ENCODE measurements at places on chromosomes 7 and 10. TPM values are rescaled to one million over a fixed set of nuclear protein-coding genes. Genes with fewer than 3 reads are reported as not detected.

DNA sequence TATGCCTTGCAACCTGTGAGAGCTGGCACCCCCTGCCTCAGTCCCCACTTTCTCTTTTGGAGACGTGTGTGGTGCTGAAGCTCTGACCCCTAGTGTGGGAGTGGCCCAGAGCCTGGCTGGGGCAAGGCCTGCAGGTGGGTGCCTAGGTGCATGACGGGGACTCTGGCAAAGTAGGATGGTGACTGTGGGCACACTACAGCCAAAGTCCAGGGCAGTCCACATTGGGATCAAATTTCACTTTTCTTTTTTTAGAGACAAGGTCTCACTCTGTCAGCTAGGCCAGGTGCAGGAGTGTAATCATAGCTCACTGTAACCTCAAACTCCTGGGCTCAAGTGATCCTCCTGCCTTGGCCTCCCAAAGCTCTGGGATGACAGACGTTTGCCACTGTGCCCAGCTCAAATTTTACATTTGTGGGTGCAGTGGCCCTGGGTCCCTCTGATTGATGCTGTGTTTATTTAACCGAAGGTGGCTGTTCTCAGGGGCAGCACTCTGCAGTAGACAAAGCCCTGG is 52.3 kb downstream of the NEURL1 start:
- H3K4me1 ChIP-seq: peaks cover 56% of the 10 kb centered on the region
- no peak overlapping the region for H3K4me3 ChIP-seq
- no peak overlapping the region for H3K27ac ChIP-seq
- peak; percentile 1 for DNase-seq

DNA sequence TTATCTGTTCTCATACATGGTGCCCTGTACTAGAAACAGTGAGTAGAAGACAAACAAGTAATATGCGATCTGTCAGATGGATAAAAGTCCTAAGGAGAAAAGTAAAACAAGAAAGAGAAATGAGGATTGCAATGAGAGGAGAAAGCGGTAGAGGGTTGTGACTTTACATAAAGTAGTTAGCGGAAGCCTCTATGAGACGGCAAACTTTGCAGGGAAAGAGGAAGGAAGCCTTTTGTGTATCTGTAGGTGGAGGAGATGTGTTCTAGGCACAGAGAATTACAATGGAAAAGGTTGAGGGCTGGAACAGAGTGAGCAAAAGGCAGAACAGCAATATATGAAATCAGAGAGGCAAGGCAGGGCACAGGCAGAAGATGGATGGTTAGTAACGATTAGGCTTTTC is 150.4 kb upstream of the SEMA3E start:
- no peak overlapping the region for H3K27ac ChIP-seq
- H3K4me3 ChIP-seq: no peak overlapping the region
- H3K27me3 ChIP-seq: no peaks in the 10 kb centered on the region
- DNase-seq: no peak
- H3K4me1 ChIP-seq: peaks cover 5% of the 10 kb centered on the region
- no peaks in the 10 kb centered on the region for H3K36me3 ChIP-seq

GRCh38 chr7:95599069-95599468 is 2.8 kb upstream of the PDK4 start:
- no peaks in the 10 kb centered on the region for H3K4me1 ChIP-seq
- no peak overlapping the region for H3K4me3 ChIP-seq
- H3K36me3 ChIP-seq: no peaks in the 10 kb centered on the region

- H3K4me3 ChIP-seq: no peak overlapping the region
- no peaks in the 10 kb centered on the region for H3K27me3 ChIP-seq
- H3K36me3 ChIP-seq: no peaks in the 10 kb centered on the region
- no peak overlapping the region for H3K27ac ChIP-seq
- no peaks in the 10 kb centered on the region for H3K4me1 ChIP-seq
Observed at GRCh38 chr10:131870831-131871672, 29.8 kb upstream of the PPP2R2D start.

C10orf53 gene
- polyA plus RNA-seq: not detected

GRCh38 chr7:46178661-46179060 is 257.6 kb upstream of the IGFBP3 start:
- H3K4me1 ChIP-seq: peaks cover 10% of the 10 kb centered on the region
- H3K36me3 ChIP-seq: no peaks in the 10 kb centered on the region
- no peaks in the 10 kb centered on the region for H3K27me3 ChIP-seq
- DNase-seq: no peak

ZNF425 gene
- 1.4 TPM for polyA plus RNA-seq

DNA sequence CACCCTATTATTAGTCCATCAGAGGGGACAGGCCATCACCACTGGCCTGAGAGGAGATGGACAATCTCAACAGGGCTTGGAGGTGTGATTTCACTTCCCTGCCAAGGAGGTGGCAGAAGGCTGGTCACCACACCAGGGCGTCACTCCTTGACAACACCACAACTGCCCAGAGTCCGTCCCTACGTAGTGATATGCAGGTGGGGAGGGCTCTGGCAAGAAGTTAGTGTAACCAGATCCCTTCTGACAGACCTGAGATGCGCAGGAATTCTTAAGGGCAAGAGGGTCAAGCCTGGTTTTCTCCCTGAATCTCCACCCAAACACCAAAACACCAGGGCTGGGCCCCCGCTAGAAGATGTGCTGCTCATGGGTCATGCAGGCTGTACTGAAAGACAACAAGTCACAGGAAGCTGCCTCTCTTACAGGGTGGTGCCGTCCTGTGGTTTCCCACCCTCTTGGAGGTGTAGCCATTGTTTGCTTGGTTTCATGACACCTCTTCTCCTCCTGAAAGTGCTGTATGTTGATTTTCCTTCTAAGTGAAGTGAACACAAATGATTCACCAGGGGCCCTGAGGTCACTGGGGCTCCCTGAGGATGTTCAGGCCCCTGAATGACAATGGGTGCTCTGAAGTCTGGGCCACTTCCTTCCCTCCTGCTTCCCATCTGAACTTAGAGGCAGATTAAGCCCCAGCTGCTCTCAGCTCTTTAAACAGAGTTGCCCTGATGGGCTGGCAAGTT is 27.1 kb downstream of the ATXN7L1 start:
- no peaks in the 10 kb centered on the region for H3K27me3 ChIP-seq
- no peak for DNase-seq
- no peaks in the 10 kb centered on the region for H3K36me3 ChIP-seq
- no peak overlapping the region for H3K27ac ChIP-seq
- peaks cover 14% of the 10 kb centered on the region for H3K4me1 ChIP-seq
- H3K4me3 ChIP-seq: no peak overlapping the region

- peak overlapping the region; percentile 44 for H3K27ac ChIP-seq
- H3K4me1 ChIP-seq: no peaks in the 10 kb centered on the region
- no peaks in the 10 kb centered on the region for H3K36me3 ChIP-seq
Observed at GRCh38 chr10:114806562-114807391, 14.8 kb upstream of the FHIP2A start.

RNF148 gene
- polyA plus RNA-seq: not detected

DNA sequence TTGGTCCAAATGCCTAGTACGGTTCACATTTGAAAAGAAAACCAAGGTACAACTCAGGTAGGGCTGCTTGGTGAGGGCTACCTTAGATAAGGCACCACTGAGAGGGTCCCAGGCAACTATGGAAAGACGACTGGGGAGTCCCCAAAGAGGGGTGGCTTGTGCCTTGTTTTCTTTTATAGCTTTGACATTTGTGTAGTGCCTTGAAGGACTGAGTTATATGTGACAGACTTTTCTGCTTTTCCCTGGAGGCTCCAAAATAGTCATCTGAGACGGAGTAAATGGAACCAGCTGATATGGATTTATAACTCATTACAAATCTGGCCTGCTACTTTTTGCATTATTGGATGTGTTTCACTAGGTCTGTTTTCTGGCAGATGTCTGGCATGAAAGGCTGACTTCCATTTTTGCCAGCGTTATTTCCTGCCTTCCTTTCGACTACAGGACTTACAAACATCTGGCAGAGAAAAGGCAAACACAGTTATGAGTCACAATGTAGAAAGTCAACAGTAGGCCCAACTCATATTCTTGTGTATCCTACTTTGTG is 88.2 kb upstream of the IMMP2L start:
- H3K27me3 ChIP-seq: no peaks in the 10 kb centered on the region
- DNase-seq: peak; percentile 69
- H3K4me3 ChIP-seq: no peak overlapping the region
- peak overlapping the region; percentile 98 for H3K27ac ChIP-seq
- H3K36me3 ChIP-seq: no peaks in the 10 kb centered on the region

GRCh38 chr7:140810830-140811556 is 113.7 kb downstream of the BRAF start:
- H3K27me3 ChIP-seq: no peaks in the 10 kb centered on the region
- peaks cover 7% of the 10 kb centered on the region for H3K4me1 ChIP-seq
- H3K36me3 ChIP-seq: peaks cover 15% of the 10 kb centered on the region
- no peak overlapping the region for H3K4me3 ChIP-seq

CHAT gene
- not detected for polyA plus RNA-seq

- no peak overlapping the region for H3K4me3 ChIP-seq
Observed at GRCh38 chr7:93476491-93477344, 97.8 kb downstream of the CALCR start.

TMEM229A gene
- polyA plus RNA-seq: 0.88 TPM

- H3K27ac ChIP-seq: peak overlapping the region; percentile 61
- H3K4me3 ChIP-seq: no peak overlapping the region
- no peak for DNase-seq
- no peaks in the 10 kb centered on the region for H3K4me1 ChIP-seq
- no peaks in the 10 kb centered on the region for H3K27me3 ChIP-seq
- peaks cover 18% of the 10 kb centered on the region for H3K36me3 ChIP-seq
Observed at GRCh38 chr10:97736403-97736901, 476 bp upstream of the ZFYVE27 start.

GRCh38 chr7:4205828-4206227 is 476.3 kb upstream of the FOXK1 start:
- no peaks in the 10 kb centered on the region for H3K4me1 ChIP-seq
- H3K27me3 ChIP-seq: no peaks in the 10 kb centered on the region
- no peak overlapping the region for H3K4me3 ChIP-seq
- H3K36me3 ChIP-seq: no peaks in the 10 kb centered on the region
- DNase-seq: no peak

DNA sequence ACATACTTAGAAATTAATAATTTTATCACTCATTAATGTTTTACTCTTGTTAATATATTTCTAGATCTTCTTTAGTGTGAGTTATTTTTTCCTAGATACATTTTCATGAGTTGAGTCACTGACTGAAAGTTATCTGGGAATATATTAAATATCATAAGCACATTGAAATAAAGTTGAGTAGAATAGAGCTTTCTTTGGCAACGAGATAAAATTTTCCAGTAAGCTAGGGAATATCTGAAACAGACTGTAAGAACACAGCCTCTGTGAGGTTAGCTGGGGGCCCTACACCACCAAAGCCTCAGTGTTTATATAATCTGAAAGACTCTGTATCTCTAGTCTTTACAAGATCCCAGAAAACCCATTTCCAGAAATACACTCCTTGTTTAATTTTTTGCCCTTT is 347.8 kb upstream of the PLXDC2 start:
- H3K27me3 ChIP-seq: no peaks in the 10 kb centered on the region
- no peak overlapping the region for H3K4me3 ChIP-seq
- no peaks in the 10 kb centered on the region for H3K36me3 ChIP-seq
- DNase-seq: no peak
- H3K4me1 ChIP-seq: no peaks in the 10 kb centered on the region

Data from SK-N-SH (cell line).